ENCODE measurements at places on chromosomes 2 and 18. TPM values are rescaled to one million over a fixed set of nuclear protein-coding genes. Genes with fewer than 3 reads are reported as not detected.

- no peak for DNase-seq
Measured at GRCh38 chr2:215712871-215713790, 277.3 kb upstream of the FN1 start.

- no peak for DNase-seq
Measured at GRCh38 chr2:174051741-174052583, 86.8 kb upstream of the SP3 start.

Gene NOSTRIN
- total RNA-seq: 2.5 TPM

DNA sequence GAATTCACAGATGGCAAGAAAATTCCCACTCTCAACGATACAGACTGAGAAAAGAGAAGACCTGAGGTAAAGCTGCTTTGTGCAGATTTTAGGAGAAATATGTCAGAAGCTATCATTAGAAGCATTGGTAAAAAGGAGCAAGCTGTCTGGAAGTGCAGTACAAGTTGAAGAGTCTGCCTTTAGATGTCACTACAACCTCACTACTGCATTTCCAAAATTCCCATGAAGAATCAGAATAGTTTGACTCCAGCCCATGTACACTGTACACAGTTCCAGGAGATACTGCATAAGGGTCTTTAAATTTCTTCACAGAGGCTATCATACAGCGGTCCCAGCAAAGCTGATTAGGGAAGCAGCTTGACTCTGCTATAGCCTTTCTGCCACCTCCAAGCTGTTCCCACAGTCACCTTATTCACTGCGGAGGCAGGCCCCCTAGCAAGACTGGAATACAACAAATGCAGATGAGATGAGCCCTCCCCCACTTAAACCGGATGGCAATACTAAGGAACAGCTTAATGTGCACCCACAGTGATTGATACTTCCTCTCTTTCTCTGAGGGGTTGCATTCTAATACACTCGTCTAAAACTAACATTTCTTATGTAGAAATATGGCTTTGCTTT lies 527.4 kb downstream of the TMEM182 start:
- no peak for DNase-seq

- no peak for DNase-seq
Measured at GRCh38 chr2:63257473-63257872, 206.8 kb downstream of the OTX1 start.

GRCh38 chr2:240797914-240798313 lies 22.1 kb downstream of the KIF1A start:
- no peak for DNase-seq

- DNase-seq: no peak
Measured at GRCh38 chr2:4416431-4416830, 713.1 kb downstream of the DCDC2C start.

GRCh38 chr2:25497918-25498407 lies 156.2 kb upstream of the DNMT3A start:
- DNase-seq: no peak

DNA sequence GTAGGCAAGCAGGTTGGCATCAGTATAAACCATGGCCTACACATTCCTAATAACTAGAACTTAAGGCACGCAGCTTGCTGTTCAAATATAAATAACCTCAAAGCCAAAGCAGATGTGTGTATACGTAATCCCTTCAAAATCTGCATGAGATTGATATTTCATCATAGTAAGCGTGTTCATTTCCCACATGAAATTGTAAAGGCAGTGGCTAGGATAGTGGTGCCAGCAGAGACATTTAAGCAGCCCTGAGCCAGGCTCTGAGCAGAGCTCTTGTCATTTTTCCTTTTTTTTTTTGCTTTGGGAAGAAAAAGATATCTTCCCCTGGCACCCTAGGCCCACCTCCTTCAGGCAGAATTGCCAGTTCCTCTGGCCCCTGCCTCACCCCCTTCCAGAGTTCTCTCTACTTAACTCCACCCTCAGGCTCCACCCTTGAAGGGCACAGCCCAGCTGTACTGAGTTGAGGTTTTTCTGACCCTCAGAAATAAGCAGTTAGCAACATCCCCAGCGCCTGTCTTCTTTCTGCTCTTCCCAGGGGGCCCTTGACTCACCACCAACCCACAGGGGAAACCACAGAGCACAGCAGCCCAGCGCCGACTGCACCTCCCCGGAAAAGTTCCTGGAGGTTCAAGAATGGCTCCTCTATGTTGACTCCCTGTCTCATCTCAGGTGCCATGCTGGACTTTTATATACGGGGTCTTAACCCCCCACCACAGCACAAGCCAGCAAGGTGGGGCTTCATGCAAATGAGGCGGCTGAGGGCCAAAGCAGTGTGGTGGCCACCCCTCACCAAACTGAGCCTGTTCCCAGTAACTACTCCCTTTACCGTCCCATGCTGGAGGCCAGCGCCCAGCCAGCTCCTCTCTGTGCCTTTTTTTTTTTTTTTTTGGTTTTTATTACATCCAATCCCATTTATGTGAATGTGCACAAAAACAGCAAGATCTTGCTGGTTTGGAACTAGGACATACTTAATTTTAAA lies 84.7 kb downstream of the EHD3 start:
- no peak for DNase-seq

GRCh38 chr2:205245652-205246051 lies 436.6 kb upstream of the NRP2 start:
- DNase-seq: peak; percentile 3

Gene ABHD1
- total RNA-seq: not detected

DNA sequence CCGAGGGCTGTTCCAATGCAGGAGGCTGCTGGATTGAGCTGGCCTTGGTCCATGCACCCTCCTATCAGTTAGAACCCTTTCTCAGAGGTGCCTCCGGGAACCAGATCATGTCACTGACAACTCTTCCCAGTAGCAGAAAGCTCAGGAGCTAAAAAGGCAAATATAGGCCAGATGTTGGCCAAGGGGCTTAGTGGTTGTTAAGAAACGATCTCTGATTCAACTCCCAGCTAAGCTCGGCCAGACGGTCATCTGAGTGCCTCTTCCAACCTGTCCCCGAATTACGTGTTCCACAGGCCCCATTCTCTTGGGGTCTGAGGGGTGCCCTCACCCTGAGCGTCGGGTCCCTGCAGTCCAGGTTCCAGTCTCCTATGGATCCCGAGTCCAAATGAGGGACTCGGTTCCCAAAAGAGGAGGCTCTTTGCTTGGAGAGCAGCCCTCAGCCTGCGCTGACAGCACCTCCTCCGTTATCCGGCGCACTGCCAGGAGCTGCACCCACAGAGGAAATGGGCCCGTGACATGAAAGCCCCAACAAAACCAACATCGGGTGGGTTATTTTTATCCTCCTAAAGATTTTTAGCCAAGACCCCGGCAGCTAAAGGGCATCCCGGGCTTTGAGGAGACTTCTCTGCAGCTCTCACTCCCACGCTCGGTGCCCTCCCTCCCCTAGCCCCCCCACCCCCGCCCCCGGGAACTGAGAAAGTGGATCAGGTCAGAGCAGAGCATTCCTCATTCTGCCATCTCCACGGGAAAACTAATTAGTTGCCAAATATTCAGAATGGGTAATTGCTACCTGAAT lies 106.6 kb upstream of the ID2 start:
- no peak for DNase-seq

Gene TDRD15
- total RNA-seq: not detected

Data from dermis microvascular lymphatic vessel endothelial cell (primary cell).